ENCODE measurements at places on chromosomes 2 and 18.
A peak's percentile ranks its signal among the peaks of the same experiment; 100 is the strongest.

DNA sequence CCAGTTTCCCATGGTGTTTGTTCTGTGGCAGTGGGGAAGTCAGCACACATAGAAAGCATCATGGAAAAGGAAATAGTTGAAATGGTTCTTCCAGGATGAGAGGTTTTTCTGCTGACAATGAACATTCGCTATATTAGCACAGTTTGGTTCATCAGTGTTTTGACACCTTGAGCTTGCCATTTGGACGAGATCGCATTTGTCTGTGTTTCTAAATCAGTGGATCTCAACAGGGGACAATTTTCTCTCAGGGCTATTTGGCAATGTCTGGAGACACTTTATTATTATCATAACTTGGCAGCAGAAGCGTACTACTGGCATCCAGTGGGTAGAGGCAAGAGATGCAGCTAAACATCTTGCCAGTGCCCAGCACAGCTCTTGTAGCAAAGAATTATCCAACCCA, 74.6 kb downstream of the CD8B2 start:
- no peak overlapping the region for H3K27ac ChIP-seq
- no peaks in the 10 kb centered on the region for H3K4me1 ChIP-seq
- DNase-seq = no peak
- H3K27me3 ChIP-seq = no peaks in the 10 kb centered on the region
- no peaks in the 10 kb centered on the region for H3K36me3 ChIP-seq

DNA sequence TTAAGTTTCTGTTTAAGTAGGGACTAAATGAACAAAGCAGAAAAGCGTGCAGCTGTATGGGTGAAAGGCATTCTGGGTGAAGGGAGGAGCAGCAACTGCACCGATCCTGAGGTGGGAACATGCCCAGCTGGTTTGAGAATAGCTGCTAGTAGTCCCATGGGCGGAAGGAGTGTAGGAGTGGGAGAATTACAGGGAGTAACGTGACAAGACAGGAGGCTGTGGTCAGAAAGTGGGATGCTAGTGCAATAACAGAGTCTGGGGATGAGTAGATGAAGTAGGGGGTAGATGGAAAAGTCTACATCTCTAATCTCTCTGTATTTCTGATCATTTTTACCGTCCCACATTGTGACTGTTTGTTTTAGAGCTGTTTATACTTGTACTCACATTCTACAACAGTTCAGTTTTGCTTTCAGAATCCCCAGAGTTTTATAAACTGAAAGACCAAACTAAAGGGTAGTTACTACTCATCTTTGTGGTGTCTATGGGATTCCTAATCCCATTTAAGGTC, 118.9 kb downstream of the LCLAT1 start:
- DNase-seq = peak; percentile 7
- H3K4me3 ChIP-seq = no peak overlapping the region
- H3K4me1 ChIP-seq = peaks cover 3% of the 10 kb centered on the region
- H3K36me3 ChIP-seq = peaks cover 9% of the 10 kb centered on the region
- H3K27me3 ChIP-seq = no peaks in the 10 kb centered on the region

DNA sequence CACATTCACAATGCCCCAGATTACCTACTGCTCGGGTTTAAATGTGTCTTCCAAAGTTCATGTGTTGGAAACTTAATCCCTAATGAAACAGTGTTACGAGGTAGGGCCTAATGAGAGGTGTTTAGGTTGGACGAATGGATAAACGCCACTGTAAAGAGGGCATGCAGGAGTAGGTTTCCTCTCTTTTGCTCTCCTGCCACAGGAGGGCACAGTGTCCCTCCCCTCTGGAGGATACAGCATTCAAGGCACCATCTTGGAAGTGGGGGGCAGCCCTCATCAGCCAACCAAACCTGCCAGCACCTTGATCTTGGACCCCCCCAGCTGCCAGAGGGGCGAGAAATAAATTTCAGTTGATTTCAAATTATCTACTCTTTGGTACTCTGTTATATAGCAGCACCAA, 103.5 kb downstream of the TSHZ1 start:
- H3K27me3 ChIP-seq = peaks cover 7% of the 10 kb centered on the region
- H3K4me1 ChIP-seq = no peaks in the 10 kb centered on the region
- H3K27ac ChIP-seq = no peak overlapping the region
- H3K36me3 ChIP-seq = no peaks in the 10 kb centered on the region

DNA sequence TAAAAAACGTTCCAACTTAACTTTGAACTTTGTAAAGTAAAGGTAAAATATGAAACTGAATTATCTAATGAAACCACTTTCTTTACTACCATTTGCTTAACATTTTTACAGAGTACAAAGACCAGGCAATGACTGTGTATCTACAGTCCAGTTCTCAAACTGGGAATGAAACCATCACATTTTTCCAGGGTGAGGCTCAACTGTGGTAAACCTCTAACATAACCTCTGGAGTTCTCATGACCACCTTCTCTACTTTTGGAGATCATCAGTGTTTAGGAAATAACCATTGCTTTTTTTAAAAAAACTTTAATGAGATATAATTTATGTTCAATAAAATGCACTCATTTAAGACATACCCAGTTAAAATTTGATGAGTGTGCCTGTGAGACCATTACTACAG, 223.5 kb downstream of the RNF152 start:
- H3K27ac ChIP-seq = no peak overlapping the region
- H3K36me3 ChIP-seq = no peaks in the 10 kb centered on the region
- no peaks in the 10 kb centered on the region for H3K4me1 ChIP-seq
- no peak overlapping the region for H3K4me3 ChIP-seq
- H3K27me3 ChIP-seq = peaks cover 8% of the 10 kb centered on the region

DNA sequence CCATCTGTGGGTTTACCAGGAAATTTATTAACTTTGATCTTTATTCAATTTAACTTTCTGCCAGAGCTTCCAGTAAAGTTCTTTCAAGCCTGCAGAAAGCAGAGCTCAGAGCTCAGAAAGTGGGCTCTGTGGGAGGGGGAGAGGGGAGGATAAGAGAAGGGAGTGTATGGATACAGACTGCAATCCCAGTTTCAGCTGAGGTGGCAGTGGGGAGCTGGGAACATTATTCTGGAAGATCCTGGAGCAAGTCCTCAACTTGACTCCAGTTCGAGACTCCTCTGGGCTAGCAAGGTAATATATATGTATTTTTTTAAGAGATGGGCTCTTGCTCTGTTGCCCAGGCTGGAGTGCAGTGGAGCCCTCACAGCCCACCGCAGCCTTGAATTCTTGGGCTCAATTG, 108.9 kb upstream of the NABP1 start:
- H3K4me3 ChIP-seq = no peak overlapping the region
- H3K27ac ChIP-seq = no peak overlapping the region
- no peaks in the 10 kb centered on the region for H3K36me3 ChIP-seq
- H3K4me1 ChIP-seq = peaks cover 36% of the 10 kb centered on the region
- no peak for DNase-seq

DNA sequence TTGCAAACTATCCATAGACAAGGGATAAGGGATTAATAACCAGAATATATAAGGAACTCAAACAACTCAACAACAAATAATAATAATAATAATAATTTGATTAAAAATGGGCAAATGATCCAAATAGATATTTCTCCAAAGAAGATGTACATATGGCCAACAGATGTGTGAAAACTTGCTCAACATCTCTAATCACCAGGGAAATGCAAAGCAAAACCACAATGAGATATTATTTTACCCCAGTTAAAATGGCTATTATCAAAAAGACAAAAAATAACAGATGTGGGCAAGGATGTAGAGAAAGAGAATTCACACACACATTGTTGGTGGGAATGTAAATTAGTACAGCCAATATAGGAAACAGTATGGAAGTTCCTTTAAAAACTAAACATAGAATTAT, 26.9 kb downstream of the DNAH7 start:
- DNase-seq = no peak
- H3K4me1 ChIP-seq = peaks cover 3% of the 10 kb centered on the region
- H3K4me3 ChIP-seq = no peak overlapping the region
- no peaks in the 10 kb centered on the region for H3K36me3 ChIP-seq
- no peak overlapping the region for H3K27ac ChIP-seq

DNA sequence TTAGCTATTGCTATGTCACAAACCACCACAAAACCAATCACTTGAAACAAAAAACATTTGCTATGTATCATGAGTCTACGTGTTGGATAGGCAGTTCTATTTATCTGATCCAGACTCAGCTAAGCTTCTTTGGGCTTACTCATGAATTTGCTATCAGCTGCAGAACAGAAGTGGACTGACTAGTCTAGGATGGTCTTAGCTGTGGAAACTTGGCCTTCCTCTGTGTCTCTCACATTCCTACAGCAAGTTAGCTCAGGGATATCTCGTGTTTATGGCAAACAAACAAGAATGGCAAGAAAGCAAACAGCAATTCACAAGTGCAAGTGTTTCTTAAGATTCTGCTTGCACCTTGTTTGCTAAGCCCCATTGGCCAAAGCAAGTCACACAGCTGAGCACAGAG, 288.0 kb upstream of the TNP1 start:
- no peak for DNase-seq
- no peak overlapping the region for H3K27ac ChIP-seq
- peaks cover 1% of the 10 kb centered on the region for H3K27me3 ChIP-seq
- H3K36me3 ChIP-seq = no peaks in the 10 kb centered on the region

DNA sequence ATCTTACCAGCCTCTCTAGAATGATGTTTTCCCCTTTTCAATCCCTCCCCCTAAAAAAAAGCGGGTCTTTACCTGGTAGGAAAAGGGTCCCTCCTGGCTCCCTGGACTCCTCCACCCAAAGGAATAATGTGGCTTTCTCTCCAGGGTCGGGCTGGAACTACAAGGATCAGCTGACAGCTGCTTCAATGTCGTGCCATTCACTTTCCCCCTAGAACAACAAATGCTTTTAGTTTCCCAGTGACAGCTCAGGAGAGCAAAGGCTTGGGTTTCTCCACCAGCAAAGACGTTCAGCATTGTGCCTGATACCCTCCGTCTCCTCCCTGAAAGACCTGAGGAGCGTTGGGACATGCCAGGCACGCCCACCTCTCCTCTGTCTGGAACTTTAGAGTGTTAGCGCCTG, 173.8 kb upstream of the SIX3 start:
- H3K4me1 ChIP-seq = no peaks in the 10 kb centered on the region
- H3K27me3 ChIP-seq = peaks cover 37% of the 10 kb centered on the region
- DNase-seq = no peak

- peak; percentile 43 for DNase-seq
- peaks cover 25% of the 10 kb centered on the region for H3K4me1 ChIP-seq
- H3K4me3 ChIP-seq = peak overlapping the region; percentile 47
- no peaks in the 10 kb centered on the region for H3K36me3 ChIP-seq
- peak overlapping the region; percentile 53 for H3K27ac ChIP-seq
Measured at GRCh38 chr2:68379184-68379708, 14.2 kb downstream of the PLEK start.

DNA sequence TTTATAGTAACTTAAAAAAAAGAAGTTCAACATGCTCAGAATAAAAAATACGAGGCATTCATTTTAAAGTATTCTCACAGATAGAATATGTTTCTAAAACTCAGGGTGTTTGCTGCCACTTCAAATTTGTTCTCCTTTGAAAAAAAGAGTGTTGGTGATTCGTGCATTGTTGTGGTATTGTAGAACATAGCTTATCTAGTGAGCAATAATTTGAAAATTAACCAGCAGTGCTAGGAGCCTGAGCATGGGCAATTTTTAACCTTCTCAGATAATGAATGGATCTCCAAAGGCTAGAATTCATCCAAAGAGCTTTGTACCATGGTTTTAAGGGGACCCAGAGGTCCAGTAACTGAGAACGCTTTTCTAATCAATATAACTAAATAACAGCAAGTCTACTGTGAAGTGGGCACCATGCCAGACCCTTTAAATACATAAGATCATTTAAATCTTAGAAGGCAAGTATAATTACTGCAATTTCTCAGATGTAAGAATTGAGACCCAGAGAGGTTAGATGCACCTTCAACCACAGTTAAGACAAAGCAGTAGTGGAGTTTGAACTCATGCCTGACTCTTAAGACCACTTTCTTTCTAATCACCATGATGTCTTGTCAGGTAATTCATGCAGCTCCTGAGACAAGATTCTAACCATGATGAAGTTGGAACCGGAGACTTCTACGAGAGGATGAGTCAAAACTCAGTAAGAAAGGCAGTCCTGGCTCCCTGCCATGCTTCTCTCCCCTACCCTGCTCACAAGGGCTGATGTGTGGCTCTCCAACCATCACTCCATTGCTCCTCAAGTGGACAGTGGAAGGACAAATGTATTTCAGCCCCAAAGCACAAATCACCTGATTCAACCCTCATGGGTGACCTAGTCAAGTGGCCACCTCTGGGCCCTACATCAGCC, 3.4 kb downstream of the CYRIA start:
- no peak overlapping the region for H3K4me3 ChIP-seq
- DNase-seq = no peak
- H3K36me3 ChIP-seq = no peaks in the 10 kb centered on the region

DNA sequence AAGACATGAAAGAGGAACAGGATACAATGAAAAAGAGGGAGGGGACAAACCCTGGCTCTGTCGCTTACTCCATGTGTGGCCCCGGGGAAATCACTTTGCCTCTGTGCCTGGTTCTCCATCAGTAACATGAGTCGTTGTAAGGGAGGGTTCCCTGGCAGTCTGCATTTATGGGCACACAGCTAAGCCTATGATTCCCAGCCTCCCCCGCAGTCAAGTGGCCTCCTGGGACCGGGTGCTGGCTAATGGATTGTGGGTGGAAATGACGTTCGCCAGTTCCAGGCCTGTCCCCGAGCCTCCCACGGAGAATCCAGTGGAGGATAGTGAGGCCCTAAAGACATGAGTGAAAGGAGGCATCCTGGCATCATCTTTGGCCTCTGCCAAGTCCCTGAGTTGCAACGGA, 42.7 kb downstream of the SFXN5 start:
- H3K4me3 ChIP-seq = no peak overlapping the region
- H3K27me3 ChIP-seq = no peaks in the 10 kb centered on the region
- H3K36me3 ChIP-seq = no peaks in the 10 kb centered on the region

GRCh38 chr2:12044857-12045256, 298.4 kb downstream of the LPIN1 start:
- H3K27me3 ChIP-seq = peaks cover 26% of the 10 kb centered on the region
- H3K36me3 ChIP-seq = no peaks in the 10 kb centered on the region
- DNase-seq = no peak
- H3K4me1 ChIP-seq = peaks cover 13% of the 10 kb centered on the region
- H3K27ac ChIP-seq = peak overlapping the region; percentile 17
- no peak overlapping the region for H3K4me3 ChIP-seq

DNA sequence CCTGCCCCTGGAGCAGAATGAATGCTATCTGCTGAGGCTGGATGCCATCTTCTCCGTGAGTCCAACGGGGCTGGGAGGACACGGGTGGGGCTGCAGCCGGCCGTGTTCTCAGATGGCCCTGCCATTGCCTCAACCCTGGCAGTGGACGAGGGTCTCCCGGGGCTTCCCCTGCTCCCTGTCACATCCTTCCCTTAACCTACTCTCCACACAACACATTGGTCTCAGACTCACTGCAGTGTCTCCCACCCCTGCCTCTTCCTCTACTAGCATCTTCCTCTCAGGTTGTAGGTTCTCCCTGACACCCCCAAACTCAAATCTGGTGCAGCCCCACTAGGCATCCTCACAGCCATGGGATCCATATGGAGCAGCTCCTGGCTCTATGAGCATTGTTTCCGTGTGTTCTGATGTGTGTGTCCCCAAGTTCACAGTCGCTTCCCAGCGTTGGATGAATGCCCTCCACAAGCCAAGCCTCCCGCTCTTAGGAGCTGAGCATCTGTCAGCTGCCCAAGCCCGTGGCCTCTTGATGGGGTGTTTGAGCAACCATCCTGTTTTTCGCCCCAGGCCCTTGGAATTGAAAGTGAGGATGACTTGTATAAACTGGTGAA, 27.8 kb downstream of the OTOF start:
- no peaks in the 10 kb centered on the region for H3K27me3 ChIP-seq
- no peak overlapping the region for H3K4me3 ChIP-seq
- H3K36me3 ChIP-seq = no peaks in the 10 kb centered on the region
- DNase-seq = no peak
- H3K27ac ChIP-seq = no peak overlapping the region

All from T-helper 2 cell treated with Interferon-gamma antibody and Interleukin-4, amounts not matched to agents 5 μg/mL and 100 μg/mL, for 36 hours (primary cell).